ELF-1 (cell line): ENCODE measurements at places on chromosomes 1 and 21.

GRCh38 chr1:53572815-53573173 lies 113.6 kb downstream of the DMRTB1 start:
- peak; percentile 70 for DNase-seq

- no peak for DNase-seq
Observed at GRCh38 chr1:231817801-231818200, 191.2 kb downstream of the DISC1 start.

GRCh38 chr21:44815225-44815624 lies 2.6 kb downstream of the SUMO3 start:
- no peak for DNase-seq

DNA sequence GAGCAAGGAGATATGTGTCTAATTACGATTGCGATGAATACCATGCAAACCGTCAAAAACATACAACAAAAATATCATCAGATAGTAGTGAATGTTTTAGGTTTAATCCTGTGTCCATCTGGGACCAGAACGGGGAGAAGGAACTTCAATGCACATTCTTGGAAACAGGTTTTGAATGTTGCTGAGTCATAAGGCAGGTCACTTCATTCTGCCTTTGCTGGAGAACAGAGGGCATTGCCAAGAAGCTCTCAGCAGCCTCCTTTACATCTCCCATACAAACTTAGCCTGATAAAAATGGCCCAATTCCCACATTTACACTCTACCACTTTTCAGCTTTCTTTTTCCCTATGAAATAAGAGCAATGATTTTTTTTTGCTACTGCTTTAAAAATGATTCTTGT lies 78.0 kb upstream of the KCNJ6 start:
- DNase-seq, result no peak

GRCh38 chr1:26225033-26225831 lies 8.8 kb upstream of the CEP85 start:
- peak; percentile 83 for DNase-seq

GRCh38 chr1:86085741-86086409 lies 70.7 kb downstream of the COL24A1 start:
- DNase-seq, result no peak

DNA sequence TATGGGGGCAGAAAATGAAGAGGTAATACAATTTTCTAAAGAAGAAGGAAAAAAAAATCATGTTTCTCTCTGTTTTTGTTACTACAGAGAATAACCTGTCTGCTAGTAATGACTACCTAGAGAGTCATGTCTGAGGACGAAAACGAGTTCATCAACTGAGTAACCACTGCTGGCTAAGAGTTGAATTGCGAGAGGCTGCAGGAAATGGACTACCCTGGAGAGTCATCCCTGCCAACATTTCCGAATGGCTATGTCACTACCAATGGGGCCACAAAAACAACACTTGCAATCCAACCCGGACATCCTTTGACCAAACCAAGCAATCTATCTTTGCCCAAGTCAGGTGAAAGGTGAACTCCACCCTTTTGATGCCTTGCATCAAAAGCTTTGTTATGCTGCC lies 120.6 kb downstream of the FCRL5 start:
- no peak for DNase-seq

GRCh38 chr1:209650454-209650853 lies 1.8 kb downstream of the LAMB3 start:
- DNase-seq, result no peak
